ENCODE measurements at places on chromosomes 11 and 22. TPM values are rescaled to one million over a fixed set of nuclear protein-coding genes. Genes with fewer than 3 reads are reported as not detected.

Gene TBX1
- total RNA-seq: not detected

Gene RAC2
- not detected for total RNA-seq

Gene XKR3
- total RNA-seq: not detected

Gene OSM
- 0.13 TPM for total RNA-seq
